ENCODE measurements at places on chromosomes 5 and 9.

DNA sequence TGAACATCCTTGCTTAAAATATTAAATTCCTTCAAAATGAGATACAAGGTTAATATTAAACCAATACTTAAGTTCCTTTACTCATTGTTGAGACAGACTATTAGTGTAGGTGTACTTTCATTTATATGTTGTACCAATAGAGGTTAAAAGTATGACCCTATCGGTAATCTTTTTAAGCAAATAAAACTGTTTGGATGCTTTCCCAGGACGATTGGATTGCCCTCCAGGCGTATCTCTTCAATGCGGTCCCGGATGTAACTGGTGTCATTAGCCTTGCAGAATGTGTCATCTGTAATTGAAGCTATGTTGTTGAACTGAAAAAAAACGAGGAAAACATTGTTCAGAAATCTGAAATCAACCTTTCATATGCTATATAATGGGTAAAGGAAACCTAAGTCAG is 18.9 kb downstream of the OGN start:
- no peak for DNase-seq

DNA sequence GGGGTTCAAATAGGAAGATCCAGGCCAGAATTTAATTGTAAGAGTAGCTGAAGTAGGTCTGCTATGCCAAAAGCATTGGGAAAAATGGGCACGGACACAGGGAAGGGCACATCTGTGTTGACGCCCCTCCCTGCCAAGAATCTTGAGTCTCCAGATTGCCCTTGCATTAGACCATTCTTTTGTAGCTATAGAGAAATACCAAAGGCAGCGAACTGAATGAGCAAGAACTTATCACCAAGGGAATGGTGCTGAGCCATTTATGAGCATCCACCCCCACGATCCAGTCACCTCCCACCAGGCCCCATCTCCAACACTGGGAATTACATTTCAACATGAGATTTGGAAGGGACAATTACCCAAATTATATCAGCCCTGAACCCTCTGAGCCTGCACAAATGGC is 18.0 kb upstream of the GDA start:
- DNase-seq: no peak

GRCh38 chr5:50655810-50656205 is 10.6 kb upstream of the PARP8 start:
- DNase-seq: no peak

DNA sequence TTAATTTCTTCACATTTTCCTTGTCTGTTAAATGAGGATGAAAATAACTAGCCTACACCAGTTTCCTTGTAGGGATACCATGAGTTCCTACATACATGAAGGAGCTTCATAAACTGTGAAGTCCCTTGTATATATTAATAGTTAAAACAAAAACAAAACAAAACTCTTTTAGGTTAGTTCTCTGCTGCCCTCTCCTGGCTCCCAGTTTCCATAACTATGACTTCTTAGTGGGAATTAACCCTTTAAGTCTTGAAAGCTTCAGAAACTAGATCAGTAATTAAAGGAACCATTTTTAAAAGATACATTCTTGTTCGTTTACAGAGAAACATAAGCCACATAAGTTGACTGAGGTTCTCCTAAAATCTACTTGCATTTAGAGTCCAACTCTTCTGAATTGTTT is 500.0 kb upstream of the C9orf72 start:
- peak; percentile 3 for DNase-seq

DNA sequence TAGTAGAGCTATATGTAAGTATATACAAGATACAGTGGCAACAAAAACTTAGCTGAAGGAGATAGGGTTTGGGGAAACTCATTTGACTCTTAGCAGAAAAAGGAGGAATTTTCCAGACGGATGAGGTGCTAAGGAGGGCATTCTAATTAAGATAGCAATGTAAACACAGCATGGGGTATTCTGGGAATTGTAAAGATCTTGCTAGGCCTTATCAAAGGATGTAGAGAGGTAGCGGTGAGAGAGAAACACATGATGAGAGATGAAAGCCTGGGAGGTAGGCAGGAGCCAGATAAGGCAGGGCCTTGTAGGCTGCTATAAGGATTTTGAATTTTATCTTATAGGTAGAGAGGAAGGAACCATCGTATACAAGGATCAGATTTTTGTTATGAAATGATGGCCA is 106.6 kb upstream of the KCNN2 start:
- no peak for DNase-seq

- peak; percentile 34 for DNase-seq
Measured at GRCh38 chr9:122051351-122052321, 41.5 kb downstream of the TTLL11 start.

GRCh38 chr5:134111741-134112647 is 2.5 kb upstream of the TCF7 start:
- DNase-seq: peak; percentile 61

GRCh38 chr9:4668604-4669003 is 2.3 kb upstream of the SPATA6L start:
- no peak for DNase-seq

GRCh38 chr5:179258922-179259730 is 86.1 kb downstream of the ADAMTS2 start:
- no peak for DNase-seq

DNA sequence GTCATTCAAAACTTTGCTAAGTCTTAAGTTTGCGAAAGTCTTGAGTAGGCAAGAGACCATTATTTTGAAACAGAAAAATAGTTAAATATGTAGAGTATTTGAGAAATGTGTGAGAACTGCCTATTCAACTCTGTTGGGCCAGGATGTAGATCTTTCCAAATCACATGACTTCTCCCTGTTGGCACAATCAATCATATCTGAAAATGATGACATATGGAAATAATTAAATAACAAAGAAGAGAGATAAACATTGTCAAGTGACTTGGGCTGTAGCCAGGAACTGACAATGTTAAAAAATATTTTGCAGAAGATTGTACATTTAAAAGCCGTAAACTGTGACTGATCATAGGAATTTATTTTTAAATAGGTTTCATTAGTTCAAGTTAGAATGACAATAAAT is 104.6 kb upstream of the IL6ST start:
- DNase-seq: no peak

DNA sequence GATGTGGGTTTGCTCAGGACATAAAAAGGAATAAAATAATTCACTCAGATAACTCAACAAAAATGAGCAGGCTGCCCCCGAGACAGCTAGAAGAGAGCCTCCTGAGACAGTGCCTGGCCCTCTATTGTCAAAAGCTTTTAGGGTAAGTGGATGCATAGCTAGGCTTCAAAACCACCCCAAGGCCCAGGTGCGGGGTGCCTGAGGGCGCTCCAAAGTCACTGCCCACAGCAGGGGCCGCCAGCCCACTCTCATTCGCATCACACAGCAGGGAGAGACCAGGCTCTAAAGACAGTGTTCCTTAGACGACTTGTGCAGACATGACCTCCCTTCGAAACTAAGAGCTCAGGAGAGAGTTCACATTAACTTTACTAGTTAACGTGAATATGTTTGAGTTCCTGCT is 271.5 kb downstream of the FSTL4 start:
- no peak for DNase-seq

- DNase-seq: no peak
Measured at GRCh38 chr5:172556971-172557461, 84.0 kb upstream of the NEURL1B start.

DNA sequence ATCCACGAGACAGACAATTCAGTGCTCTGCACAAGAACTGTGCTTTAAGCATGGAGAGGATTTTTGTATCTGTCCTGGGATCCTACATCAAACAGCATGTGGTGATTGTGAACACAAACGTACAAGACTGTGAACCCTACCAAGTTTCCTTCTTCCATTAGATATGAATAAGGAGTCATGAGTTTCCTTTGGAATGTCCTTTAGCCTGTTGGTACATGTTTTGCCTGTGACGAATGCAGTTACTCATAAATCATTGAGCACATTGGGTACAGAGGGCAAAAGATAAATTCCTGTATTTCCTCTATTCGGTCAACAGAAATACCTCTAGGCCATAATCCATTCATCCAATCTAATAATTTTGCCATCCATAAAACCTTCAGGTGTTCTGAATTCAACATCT is 61.5 kb downstream of the FXN start:
- DNase-seq: no peak

DNA sequence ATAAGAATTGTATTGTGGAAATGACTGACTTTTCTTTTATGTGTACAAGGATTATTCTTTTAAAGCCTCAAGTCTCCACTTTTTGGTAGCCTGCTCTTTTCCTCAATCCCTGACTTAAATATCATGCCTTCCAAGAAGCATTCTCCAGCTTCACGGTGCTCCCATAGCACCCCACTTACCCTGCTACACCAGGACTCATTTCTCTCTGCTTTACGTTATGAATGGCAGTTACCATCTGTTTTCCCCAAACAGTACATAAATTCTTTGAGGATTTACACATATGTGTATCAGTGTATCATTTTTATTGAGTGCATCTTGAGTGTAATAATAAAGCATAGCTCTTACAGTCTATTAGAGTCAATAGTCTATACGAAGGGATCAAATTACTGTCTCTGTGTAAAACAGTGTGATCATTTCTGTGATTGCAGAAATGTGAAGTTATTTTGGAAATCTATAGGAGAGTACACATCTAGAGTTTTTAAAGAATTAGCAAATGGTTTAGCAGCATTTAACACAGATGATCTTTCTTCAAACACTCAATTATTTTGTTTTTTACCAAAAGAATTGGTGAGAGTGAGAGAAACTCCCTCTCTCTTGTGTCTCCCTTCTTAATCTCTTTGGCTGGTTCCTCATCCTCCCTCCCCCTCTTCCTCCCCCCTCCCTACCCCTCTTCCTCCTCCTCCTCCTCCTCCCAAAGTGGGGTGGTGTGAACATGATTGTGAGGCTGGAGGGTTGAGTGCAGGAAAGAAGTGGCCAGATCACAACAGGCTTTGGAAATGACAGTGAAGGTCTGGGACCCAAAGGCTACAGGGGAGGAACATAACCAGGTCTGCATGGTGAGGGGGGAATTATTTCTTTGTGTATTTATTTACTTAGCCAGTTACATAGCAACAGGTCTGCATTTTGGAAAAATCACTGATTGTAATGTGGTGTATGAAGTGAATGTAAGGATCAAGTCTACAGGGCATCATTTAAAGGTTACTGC is 27.6 kb upstream of the ECM2 start:
- DNase-seq: no peak

GRCh38 chr9:124068251-124068650 is 56.7 kb downstream of the LHX2 start:
- DNase-seq: no peak

GRCh38 chr9:90998573-90998972 is 197.0 kb downstream of the SYK start:
- no peak for DNase-seq

DNA sequence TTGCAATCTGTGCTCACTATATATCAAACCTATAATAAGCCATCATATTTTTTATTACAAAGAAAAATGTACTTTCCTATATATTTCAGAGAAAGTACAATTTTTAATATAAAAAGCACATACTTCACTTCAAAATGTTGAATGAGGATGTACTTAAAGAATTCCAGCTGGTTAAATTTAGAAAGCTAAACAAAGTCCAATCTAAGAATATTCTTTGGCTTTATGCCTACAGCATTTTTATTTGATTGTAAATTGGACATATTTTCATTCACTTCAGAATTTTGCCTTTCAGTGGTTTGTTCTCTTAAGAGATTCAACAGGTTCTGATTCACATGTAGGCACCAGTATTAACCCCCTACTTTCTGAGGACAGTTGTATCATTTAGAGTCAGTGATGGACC is 533.8 kb downstream of the CAAP1 start:
- no peak for DNase-seq

DNA sequence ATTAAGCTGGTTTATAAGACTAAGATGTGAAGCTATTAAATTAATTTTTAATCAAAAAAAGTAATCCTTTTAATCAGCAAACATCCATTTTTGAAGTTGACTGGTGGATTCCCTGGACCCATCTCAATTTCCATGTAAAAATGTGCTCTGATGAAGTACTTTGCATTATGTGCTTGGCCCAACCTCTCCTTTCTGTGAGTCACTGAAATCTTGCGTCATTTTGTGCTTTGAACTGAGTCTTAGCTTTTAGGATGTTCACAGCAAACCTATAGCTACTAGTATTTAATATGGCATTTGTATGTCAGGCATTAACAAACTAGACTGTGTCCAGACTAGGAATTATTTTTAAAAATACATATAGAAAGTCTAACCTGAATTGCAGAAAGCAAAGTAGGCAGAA is 55.0 kb upstream of the CDH12 start:
- DNase-seq: no peak

GRCh38 chr5:107389775-107390148 is 281.0 kb downstream of the EFNA5 start:
- no peak for DNase-seq

DNA sequence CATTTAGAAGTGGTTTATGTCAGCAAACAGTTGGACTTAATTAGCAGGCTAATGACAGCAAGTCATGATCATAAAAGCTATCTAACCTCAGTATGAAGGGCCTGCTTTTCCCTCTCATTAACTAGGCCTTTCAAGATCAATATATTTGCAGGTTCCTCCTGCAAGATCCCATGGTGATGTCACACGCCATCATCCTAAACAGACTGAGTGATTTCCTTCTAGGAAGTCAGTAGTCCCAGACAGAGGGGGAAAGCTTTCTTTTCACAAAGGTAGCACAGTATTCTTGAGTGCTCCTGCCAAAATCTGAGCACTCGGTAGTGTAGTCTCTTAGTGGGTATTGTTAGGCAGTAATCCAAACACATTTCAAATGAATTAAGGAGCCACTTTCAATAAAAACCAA is 52.5 kb downstream of the UIMC1 start:
- DNase-seq: no peak

DNA sequence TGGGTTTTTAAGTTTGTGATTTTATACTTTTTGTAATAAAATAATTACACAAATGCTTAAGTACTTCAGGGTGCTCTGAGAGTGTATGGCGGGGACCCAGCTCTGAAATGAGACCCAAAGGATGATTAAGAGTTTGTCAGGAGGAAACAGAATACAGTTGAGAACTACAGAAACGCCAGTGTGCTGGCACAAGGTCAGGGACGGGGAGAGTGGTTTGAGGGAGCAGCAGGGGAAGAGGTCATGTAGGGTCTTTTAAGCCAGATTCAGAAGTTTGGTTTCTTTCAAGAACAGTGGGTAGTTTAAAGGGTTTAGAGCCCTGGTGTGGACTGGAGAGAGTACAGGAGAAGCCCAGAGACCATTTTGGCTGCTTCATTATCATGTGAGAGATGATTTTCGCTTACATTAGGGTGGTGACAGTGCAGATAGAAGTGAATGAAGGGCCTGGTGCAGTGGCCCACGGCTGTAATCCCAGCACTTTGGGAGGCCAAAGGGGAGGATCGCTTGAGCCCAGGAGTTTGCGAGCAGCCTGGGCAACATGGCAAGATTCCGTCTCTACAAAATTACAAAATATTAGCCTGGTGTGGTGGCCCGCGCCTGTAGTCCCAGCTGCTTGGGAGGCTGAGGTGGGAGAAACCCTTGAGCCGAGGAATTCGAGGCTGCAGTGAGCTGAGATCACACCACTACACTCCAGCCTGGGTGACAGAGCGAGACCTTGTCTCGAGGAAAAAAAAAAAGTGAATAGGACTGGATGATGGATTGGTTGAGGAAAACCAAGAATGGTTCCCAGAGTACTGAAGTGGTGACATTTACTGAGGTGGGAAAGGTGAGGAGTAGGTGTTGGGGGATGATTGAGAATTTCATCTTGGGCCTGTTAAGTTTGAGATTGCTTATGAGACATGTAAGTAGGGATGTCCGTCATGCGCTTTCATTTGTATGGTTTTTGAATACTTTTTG is 1.4 kb upstream of the ETF1 start:
- DNase-seq: no peak

- no peak for DNase-seq
Measured at GRCh38 chr5:32790411-32790951, 79.4 kb downstream of the NPR3 start.
